ENCODE measurements at places on chromosomes 7 and 10. TPM values are rescaled to one million over a fixed set of nuclear protein-coding genes. Genes with fewer than 3 reads are reported as not detected.
A peak's percentile ranks its signal among the peaks of the same experiment; 100 is the strongest.

The TMEM213 gene
- not detected for total RNA-seq

The PAPOLB gene
- 0.07 TPM for total RNA-seq

The ICA1 gene
- 47.1 TPM for total RNA-seq

The BHLHA15 gene
- 1.2 TPM for total RNA-seq

The NUB1 gene
- total RNA-seq: 41.4 TPM

The JAKMIP3 gene
- not detected for total RNA-seq

The ADAM12 gene
- total RNA-seq: 0.33 TPM

The GRID1 gene
- not detected for total RNA-seq

The MNX1 gene
- not detected for total RNA-seq

The AZGP1 gene
- not detected for total RNA-seq

The ADRA2A gene
- total RNA-seq: not detected

The CALHM1 gene
- total RNA-seq: not detected

The GATA3 gene
- total RNA-seq: 30.9 TPM

The ZNF853 gene
- 0.21 TPM for total RNA-seq

The RINT1 gene
- total RNA-seq: 23.4 TPM

DNA sequence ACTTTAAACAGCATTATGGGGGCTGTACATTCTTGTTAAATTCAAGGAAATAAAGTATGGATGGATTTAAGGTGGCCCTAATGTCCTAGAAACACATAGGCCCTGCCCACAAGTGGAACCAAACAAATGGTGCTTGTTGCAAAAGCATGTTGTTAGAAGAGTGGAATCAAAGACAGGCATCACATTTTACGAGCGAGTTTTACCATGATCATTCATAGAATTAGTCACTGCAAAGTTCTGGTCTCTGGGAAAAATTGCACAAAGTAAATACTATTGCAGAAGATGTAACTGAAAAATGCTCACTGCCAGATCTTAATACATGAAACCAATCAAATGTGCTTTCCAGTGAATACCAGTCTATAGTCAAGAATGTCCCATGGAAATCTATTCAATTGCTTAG, 677.1 kb downstream of the PARD3 start:
- DNase-seq: no peak
- no peak overlapping the region for H3K27ac ChIP-seq
- no peaks in the 10 kb centered on the region for H3K36me3 ChIP-seq
- no peak overlapping the region for H3K4me3 ChIP-seq
- no peaks in the 10 kb centered on the region for H3K4me1 ChIP-seq

DNA sequence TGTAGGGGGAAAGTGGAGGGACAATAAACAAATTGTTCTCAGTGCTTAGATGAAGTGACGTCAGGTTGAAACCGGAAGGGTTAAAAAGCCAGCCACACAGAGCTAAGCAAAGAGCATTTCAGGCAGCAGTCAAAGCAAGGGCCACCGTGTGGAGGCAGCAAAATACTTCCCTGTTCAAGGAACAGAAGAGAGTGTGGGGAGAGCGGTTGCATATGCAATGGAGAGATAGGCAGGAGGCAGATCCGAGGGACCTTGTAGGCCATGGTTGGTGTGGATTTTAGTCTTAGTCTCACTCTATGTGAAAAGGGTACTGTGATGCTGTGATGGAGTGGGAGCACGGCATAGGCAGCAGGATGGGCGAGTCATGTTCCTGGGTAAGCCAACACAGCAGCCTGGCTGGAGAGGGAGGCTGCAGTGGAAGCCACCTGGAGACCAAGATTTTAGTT, 3.8 kb upstream of the STN1 start:
- no peak overlapping the region for H3K4me3 ChIP-seq
- H3K27me3 ChIP-seq: no peaks in the 10 kb centered on the region
- DNase-seq: peak; percentile 18
- no peak overlapping the region for H3K27ac ChIP-seq

- no peak overlapping the region for H3K4me3 ChIP-seq
- no peaks in the 10 kb centered on the region for H3K27me3 ChIP-seq
- H3K36me3 ChIP-seq: no peaks in the 10 kb centered on the region
- DNase-seq: no peak
- no peak overlapping the region for H3K27ac ChIP-seq
Measured at GRCh38 chr7:50856806-50857205, 74.1 kb upstream of the GRB10 start.

- no peak overlapping the region for H3K4me3 ChIP-seq
- no peaks in the 10 kb centered on the region for H3K4me1 ChIP-seq
- DNase-seq: no peak
- no peak overlapping the region for H3K27ac ChIP-seq
- no peaks in the 10 kb centered on the region for H3K27me3 ChIP-seq
Measured at GRCh38 chr10:56383806-56384205, 22.7 kb upstream of the ZWINT start.

GRCh38 chr10:107814865-107815487, 650.5 kb upstream of the SORCS1 start:
- H3K36me3 ChIP-seq: no peaks in the 10 kb centered on the region
- no peak overlapping the region for H3K4me3 ChIP-seq
- no peak overlapping the region for H3K27ac ChIP-seq

DNA sequence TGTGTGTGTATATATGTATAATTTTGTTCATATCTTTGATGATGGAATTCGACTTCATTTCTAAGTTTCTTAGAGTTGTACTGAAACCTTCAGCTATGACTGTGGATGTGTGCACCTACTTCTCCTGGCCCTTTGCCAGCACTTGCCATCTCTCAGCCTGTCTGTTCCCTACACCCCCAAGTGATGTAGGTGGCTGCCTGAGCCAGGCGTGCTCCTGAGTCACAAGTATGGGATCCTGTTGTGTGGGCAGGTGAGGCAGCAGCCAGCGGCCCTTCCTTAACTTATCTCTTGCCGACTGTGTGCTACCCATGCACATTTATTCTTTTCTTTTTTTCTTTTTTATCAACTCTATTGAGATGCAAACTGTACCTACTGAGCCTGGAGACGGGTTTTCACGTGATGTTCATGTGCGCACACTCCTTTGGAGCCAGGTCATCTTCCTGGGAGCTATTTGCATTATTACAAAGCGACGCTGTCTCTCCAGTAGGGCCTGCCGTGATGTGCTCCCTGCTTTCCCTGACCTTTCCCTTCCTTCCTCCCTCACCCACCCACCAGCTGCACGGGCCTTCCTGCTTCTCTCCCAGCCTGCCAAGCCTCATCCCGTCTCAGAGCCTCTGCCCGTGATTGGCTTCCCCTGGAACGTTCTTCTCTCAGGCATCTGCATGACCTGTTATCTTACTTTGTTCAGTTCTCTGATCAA, 31.3 kb upstream of the GALNT11 start:
- peaks cover 7% of the 10 kb centered on the region for H3K27me3 ChIP-seq
- no peaks in the 10 kb centered on the region for H3K36me3 ChIP-seq
- no peaks in the 10 kb centered on the region for H3K4me1 ChIP-seq
- no peak overlapping the region for H3K4me3 ChIP-seq

- no peaks in the 10 kb centered on the region for H3K27me3 ChIP-seq
- no peaks in the 10 kb centered on the region for H3K36me3 ChIP-seq
- no peak overlapping the region for H3K27ac ChIP-seq
Measured at GRCh38 chr10:49107111-49107886, 8.0 kb downstream of the VSTM4 start.

GRCh38 chr10:83542774-83543411, 596.4 kb upstream of the GHITM start:
- H3K27me3 ChIP-seq: no peaks in the 10 kb centered on the region
- H3K27ac ChIP-seq: no peak overlapping the region
- peaks cover 16% of the 10 kb centered on the region for H3K4me1 ChIP-seq
- DNase-seq: no peak

GRCh38 chr10:120075349-120075748, 182.8 kb downstream of the SEC23IP start:
- no peak overlapping the region for H3K27ac ChIP-seq
- no peaks in the 10 kb centered on the region for H3K27me3 ChIP-seq
- H3K36me3 ChIP-seq: no peaks in the 10 kb centered on the region
- no peak overlapping the region for H3K4me3 ChIP-seq
- H3K4me1 ChIP-seq: no peaks in the 10 kb centered on the region

DNA sequence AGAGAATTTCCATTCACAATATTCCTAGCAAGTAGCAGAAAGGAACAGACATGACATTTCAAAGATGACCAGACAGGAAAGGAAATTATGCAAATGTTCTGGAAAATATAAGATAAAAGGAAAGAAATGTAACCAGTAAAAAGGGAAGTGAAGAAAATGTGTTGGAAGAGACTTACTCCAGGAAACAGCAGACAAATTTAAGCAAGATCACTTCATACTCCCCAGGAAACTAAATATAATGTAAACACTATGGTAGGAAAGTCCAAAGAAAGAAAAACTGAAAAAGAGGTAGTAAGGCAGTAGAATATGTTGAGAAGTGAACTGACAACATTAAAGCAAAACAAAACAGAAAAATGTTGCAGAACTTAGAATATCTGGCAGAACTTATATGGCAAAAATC, 6.4 kb upstream of the ST8SIA6 start:
- no peak for DNase-seq
- H3K27me3 ChIP-seq: peaks cover 2% of the 10 kb centered on the region
- no peak overlapping the region for H3K27ac ChIP-seq
- no peaks in the 10 kb centered on the region for H3K4me1 ChIP-seq
- no peak overlapping the region for H3K4me3 ChIP-seq

- H3K27ac ChIP-seq: no peak overlapping the region
- H3K4me1 ChIP-seq: peaks cover 20% of the 10 kb centered on the region
- peaks cover 32% of the 10 kb centered on the region for H3K36me3 ChIP-seq
- H3K27me3 ChIP-seq: no peaks in the 10 kb centered on the region
Measured at GRCh38 chr10:125133696-125134482, 26.5 kb downstream of the CTBP2 start.

GRCh38 chr10:66837335-66837734, 88.5 kb upstream of the LRRTM3 start:
- H3K4me3 ChIP-seq: no peak overlapping the region
- H3K27me3 ChIP-seq: no peaks in the 10 kb centered on the region
- H3K36me3 ChIP-seq: no peaks in the 10 kb centered on the region

DNA sequence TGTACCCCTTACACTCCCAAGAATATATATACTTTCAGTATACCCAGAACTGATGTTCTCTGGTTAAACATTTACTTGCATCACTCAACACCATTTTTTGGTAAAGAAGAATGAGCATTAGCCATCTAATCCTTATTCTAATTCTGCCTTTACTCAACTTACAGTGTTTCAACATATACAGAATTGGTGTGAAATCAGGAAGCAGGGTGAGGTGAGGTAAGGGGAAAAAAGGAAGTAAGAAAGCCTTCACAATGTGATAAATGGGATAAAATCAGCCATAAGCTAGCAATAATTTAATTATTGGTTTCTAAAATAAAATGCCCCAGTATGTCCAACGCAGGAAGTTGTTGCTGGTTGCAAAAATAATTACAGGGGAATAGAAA, 605.4 kb downstream of the KCNMA1 start:
- no peaks in the 10 kb centered on the region for H3K4me1 ChIP-seq
- no peaks in the 10 kb centered on the region for H3K36me3 ChIP-seq
- no peak overlapping the region for H3K4me3 ChIP-seq
- no peaks in the 10 kb centered on the region for H3K27me3 ChIP-seq

DNA sequence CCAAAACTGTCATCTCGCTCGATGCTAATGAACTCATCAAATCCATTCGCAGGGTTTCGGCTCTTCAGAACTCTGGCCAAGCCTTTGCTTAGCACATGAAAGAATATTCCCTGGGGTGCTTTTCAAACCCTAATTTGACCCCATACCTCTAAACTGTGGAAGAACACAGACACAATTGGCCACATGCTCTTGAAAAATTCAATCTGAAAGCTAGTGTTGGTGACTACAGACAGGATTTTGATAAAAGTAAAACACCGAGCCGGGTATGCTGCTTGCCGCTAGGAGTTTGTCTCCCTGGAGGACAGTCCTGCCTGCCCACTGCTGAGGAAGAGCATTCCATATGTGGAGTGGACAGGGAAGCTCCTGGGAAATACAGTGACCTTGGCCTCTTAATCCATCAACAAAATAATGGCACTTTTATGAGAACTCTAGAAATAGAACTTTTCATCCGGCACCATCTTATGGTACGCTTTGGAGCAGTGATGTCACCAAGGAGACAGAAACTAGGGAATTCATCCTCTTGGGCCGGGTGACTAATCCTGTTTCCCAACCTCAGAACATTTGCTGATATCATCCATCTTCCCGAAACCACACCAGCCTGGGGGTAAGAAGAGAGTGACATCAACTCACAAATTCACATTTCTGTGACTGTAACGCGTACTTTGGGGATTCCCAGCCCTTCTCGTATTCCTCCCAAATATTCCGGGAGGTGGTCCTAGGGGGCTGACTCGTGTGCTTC, 34.2 kb downstream of the MTURN start:
- H3K36me3 ChIP-seq: no peaks in the 10 kb centered on the region
- peaks cover 4% of the 10 kb centered on the region for H3K27me3 ChIP-seq

- no peaks in the 10 kb centered on the region for H3K27me3 ChIP-seq
- H3K36me3 ChIP-seq: no peaks in the 10 kb centered on the region
- no peak for DNase-seq
- H3K4me1 ChIP-seq: no peaks in the 10 kb centered on the region
- H3K4me3 ChIP-seq: no peak overlapping the region
Measured at GRCh38 chr10:122696687-122697086, 3.0 kb downstream of the C10orf120 start.

GRCh38 chr7:28358423-28358868, 53.9 kb upstream of the CREB5 start:
- no peak overlapping the region for H3K27ac ChIP-seq
- H3K4me1 ChIP-seq: no peaks in the 10 kb centered on the region
- DNase-seq: peak; percentile 36
- H3K36me3 ChIP-seq: no peaks in the 10 kb centered on the region

DNA sequence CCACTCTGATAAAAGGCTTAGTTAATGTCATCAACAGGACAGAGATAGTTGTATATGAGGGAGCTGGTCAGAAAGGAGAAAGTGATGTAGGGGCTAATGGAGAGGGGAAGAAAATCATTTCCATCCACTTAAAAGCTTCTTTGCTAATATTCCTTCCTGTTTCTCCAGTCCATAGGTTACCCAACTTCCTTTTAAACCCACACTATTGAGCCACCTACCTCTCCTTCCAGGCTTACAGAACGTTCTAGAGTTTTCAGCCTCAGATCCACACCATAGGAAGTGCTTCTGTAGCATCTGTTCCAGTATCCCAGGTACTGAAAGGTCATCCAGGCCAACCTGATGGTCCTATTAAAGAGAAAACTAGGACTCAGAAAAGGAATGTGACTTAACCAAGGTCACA, 28.2 kb downstream of the STRIP2 start:
- H3K4me1 ChIP-seq: no peaks in the 10 kb centered on the region
- no peak for DNase-seq
- H3K27me3 ChIP-seq: no peaks in the 10 kb centered on the region
- H3K4me3 ChIP-seq: no peak overlapping the region
- peaks cover 2% of the 10 kb centered on the region for H3K36me3 ChIP-seq

- H3K4me3 ChIP-seq: no peak overlapping the region
- no peaks in the 10 kb centered on the region for H3K4me1 ChIP-seq
- no peak for DNase-seq
- H3K27ac ChIP-seq: no peak overlapping the region
- no peaks in the 10 kb centered on the region for H3K36me3 ChIP-seq
- H3K27me3 ChIP-seq: no peaks in the 10 kb centered on the region
Measured at GRCh38 chr10:31261511-31262311, 57.3 kb upstream of the ZEB1 start.

- H3K27ac ChIP-seq: no peak overlapping the region
- H3K4me1 ChIP-seq: peaks cover 25% of the 10 kb centered on the region
- H3K4me3 ChIP-seq: no peak overlapping the region
- H3K27me3 ChIP-seq: no peaks in the 10 kb centered on the region
Measured at GRCh38 chr7:116100626-116101025, 70.1 kb upstream of the TFEC start.

- peak overlapping the region; percentile 37 for H3K27ac ChIP-seq
- H3K27me3 ChIP-seq: no peaks in the 10 kb centered on the region
- no peaks in the 10 kb centered on the region for H3K36me3 ChIP-seq
- H3K4me1 ChIP-seq: peaks cover 32% of the 10 kb centered on the region
- DNase-seq: peak; percentile 58
Measured at GRCh38 chr7:143429770-143430698, 13.2 kb upstream of the TAS2R60 start.

GRCh38 chr7:140902303-140902953, 22.3 kb downstream of the BRAF start:
- no peak overlapping the region for H3K4me3 ChIP-seq
- no peak overlapping the region for H3K27ac ChIP-seq
- H3K36me3 ChIP-seq: no peaks in the 10 kb centered on the region
- no peak for DNase-seq
- no peaks in the 10 kb centered on the region for H3K4me1 ChIP-seq

All from endothelial cell of umbilical vein (primary cell).